ENCODE measurements at places on chromosomes 5 and 9.
A peak's percentile ranks its signal among the peaks of the same experiment; 100 is the strongest.

- H3K4me1 ChIP-seq: peaks cover 17% of the 10 kb centered on the region
- H3K36me3 ChIP-seq: no peaks in the 10 kb centered on the region
- no peak for DNase-seq
- no peak overlapping the region for H3K27ac ChIP-seq
- no peak overlapping the region for H3K4me3 ChIP-seq
- peaks cover 2% of the 10 kb centered on the region for H3K27me3 ChIP-seq
Measured at GRCh38 chr5:173968154-173968797, 20.7 kb upstream of the C5orf47 start.

- no peak for DNase-seq
- H3K4me1 ChIP-seq: peaks cover 31% of the 10 kb centered on the region
- H3K4me3 ChIP-seq: no peak overlapping the region
Measured at GRCh38 chr5:87400305-87400899, 12.3 kb downstream of the CCNH start.

- H3K27me3 ChIP-seq: no peaks in the 10 kb centered on the region
- no peak for DNase-seq
- H3K4me3 ChIP-seq: no peak overlapping the region
Measured at GRCh38 chr9:134533850-134534588, 107.6 kb upstream of the COL5A1 start.

- DNase-seq: no peak
- H3K27ac ChIP-seq: no peak overlapping the region
- H3K4me1 ChIP-seq: peaks cover 4% of the 10 kb centered on the region
- H3K4me3 ChIP-seq: no peak overlapping the region
Measured at GRCh38 chr5:134732819-134733218, 5.5 kb upstream of the CAMLG start.

- no peak for DNase-seq
- no peak overlapping the region for H3K4me3 ChIP-seq
- H3K4me1 ChIP-seq: no peaks in the 10 kb centered on the region
- peaks cover 18% of the 10 kb centered on the region for H3K27me3 ChIP-seq
- no peak overlapping the region for H3K27ac ChIP-seq
Measured at GRCh38 chr9:135309763-135310125, 169.8 kb upstream of the PPP1R26 start.

DNA sequence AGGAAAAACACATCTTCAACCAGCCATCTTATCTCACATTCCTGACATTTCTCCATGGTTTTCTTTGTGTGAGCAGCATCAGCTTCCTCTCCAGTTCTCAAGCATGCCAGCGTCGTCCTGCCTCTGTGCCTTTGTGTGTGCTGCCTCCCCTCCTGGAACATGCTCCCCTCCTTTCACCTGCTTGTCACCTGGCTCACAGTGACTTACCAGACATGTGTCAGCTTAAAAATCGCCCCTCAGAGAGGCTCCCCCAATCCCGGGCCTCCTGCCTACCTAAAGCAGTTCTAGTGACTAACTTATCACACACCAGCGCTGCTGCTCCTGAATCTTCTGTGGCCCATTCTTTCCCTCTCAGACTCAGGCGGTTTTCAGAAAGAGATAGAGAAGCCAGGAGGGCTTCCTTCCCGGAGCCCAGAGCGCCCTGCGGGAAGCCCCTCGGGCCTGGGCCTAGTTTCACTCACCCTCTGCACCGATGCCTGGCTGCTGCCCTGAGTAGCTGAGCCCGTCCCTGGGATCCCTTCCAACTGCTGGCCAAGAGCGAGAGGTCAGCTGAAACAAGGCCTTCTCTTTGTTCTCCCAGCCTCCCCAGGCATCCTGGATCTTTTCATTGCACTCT, 51.1 kb upstream of the MVB12B start:
- no peak overlapping the region for H3K27ac ChIP-seq
- no peak overlapping the region for H3K4me3 ChIP-seq
- DNase-seq: no peak
- H3K4me1 ChIP-seq: no peaks in the 10 kb centered on the region

- H3K4me3 ChIP-seq: no peak overlapping the region
- DNase-seq: no peak
- H3K36me3 ChIP-seq: peaks cover 2% of the 10 kb centered on the region
- H3K27ac ChIP-seq: no peak overlapping the region
- H3K4me1 ChIP-seq: no peaks in the 10 kb centered on the region
- H3K27me3 ChIP-seq: no peaks in the 10 kb centered on the region
Measured at GRCh38 chr5:81245871-81246235, 12.7 kb downstream of the CKMT2 start.

DNA sequence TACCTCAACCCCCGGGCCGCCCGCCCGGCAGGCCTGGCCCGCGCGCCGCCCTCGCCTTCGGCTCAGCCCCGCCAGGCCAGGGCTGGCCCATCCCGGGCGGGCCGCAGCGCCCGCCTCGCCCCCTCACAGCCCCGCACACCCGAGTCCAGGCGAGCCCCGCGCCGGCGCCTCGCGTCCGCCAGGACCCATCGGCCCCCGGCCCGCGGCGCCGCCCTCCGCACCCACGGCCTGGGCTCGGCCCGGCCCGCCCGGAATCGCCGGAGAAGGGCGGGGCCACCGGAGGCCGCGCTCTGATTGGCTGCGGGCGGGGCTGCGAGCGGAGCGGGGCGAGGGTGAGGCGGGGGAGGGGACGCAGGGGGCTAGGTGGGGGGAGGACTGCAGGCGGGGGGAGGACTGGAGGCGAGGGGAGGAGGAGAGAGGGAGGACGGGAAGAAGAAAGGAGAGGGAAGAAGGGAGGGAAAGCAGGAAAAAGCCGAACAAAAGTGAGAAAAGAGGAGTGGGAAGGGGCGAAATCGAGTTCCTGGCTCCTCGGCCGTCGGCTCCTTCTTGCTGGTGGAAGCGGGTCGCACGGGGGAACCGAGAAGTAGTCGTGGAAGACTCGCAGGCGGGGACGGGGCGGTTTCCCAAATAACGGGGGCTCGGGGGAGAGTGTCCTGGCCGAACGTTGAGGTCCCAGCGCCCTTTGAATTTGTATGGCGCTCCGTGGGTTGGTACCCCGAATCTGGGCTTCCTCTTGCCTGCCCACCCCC, 472 bp upstream of the UBTD2 start:
- H3K27ac ChIP-seq: no peak overlapping the region
- H3K27me3 ChIP-seq: no peaks in the 10 kb centered on the region
- H3K4me3 ChIP-seq: peak overlapping the region; percentile 75
- peaks cover 26% of the 10 kb centered on the region for H3K4me1 ChIP-seq

GRCh38 chr5:78345485-78345884, 14.9 kb upstream of the SCAMP1 start:
- no peak overlapping the region for H3K4me3 ChIP-seq
- H3K36me3 ChIP-seq: no peaks in the 10 kb centered on the region
- peaks cover 6% of the 10 kb centered on the region for H3K27me3 ChIP-seq
- no peaks in the 10 kb centered on the region for H3K4me1 ChIP-seq

- no peak for DNase-seq
- no peaks in the 10 kb centered on the region for H3K27me3 ChIP-seq
- peaks cover 7% of the 10 kb centered on the region for H3K36me3 ChIP-seq
- no peak overlapping the region for H3K4me3 ChIP-seq
- H3K27ac ChIP-seq: no peak overlapping the region
- no peaks in the 10 kb centered on the region for H3K4me1 ChIP-seq
Measured at GRCh38 chr5:138922494-138922893, 47.4 kb upstream of the LRRTM2 start.

DNA sequence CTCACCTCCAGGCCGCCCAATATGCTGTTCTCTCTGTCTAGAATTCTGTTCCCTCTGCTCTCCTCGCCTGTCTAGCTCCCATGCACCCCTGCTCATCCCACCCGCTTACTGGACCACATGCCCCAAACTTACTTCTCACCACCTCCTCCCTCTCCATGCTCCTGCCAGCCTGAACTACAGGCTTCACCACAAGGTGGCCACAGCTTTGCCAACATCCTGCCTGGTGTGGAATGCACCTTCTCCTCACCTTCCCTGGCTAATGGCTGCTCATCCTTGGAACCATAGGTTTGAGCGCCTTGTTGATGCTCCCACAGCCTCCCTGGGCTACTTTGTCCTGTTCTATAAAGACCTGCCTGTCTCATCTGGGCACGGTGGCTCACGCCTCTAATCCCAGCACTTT, 9.6 kb downstream of the LAMC3 start:
- H3K27ac ChIP-seq: no peak overlapping the region
- no peaks in the 10 kb centered on the region for H3K4me1 ChIP-seq
- no peak overlapping the region for H3K4me3 ChIP-seq

GRCh38 chr9:120928483-120929228, 2.1 kb upstream of the TRAF1 start:
- H3K36me3 ChIP-seq: peaks cover 25% of the 10 kb centered on the region
- H3K27me3 ChIP-seq: no peaks in the 10 kb centered on the region
- H3K27ac ChIP-seq: peak overlapping the region; percentile 99
- H3K4me1 ChIP-seq: peaks cover 64% of the 10 kb centered on the region
- peak overlapping the region; percentile 80 for H3K4me3 ChIP-seq
- DNase-seq: peak; percentile 86

DNA sequence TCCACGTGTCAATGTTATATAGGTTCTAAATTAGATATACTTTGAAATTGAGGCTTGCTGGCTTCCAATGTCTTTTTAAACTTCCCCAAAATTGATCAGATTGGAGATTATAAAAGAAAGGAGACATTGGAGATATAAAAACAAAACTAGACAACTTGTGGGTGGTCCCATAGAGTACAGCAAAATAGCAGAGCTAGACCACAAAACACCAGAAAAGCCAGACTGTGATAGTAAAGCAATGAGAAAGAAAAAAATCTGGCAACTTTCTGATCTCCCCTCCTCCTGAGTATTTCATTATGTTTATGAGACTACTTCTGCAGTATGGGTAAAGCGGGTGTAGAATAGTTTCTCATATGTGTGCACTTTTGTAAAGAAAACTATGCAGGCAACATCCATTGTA, 713.8 kb upstream of the MEF2C start:
- H3K27me3 ChIP-seq: no peaks in the 10 kb centered on the region
- no peaks in the 10 kb centered on the region for H3K36me3 ChIP-seq
- H3K4me1 ChIP-seq: no peaks in the 10 kb centered on the region
- DNase-seq: no peak
- H3K4me3 ChIP-seq: no peak overlapping the region

DNA sequence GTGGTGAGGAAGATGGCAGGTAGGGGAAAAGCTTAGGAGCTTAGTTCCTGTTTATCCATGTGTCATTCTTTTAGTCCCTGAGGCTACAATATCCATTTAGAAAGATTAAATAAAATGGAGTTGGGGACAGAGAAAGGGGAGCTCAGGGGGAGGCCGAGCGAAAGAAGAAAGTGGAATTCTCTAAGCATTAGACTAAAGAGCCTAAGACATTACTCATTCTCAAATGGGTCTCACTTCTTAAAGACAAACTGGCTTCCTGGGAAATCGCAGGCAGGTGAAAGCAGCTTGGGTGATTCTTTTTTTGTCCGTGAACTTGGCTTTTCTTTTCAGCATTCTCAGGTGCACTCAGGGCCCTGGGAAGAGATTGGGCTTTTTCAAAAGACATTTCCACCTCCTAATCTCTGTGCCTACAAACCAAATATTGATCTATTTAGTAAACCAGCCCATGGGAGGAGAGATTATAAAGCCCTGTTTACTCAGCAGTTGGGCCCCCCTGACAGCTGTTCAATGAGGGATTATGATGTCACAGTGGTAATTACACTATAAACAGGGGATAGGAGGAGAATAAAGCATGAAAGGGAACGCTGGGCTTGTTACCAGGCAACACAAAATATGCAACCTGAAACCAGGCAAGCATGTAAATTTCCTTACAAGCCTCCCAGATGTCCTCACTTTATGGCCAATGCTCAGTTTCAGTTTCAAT, 584.0 kb downstream of the ACTL7B start:
- no peaks in the 10 kb centered on the region for H3K4me1 ChIP-seq
- no peak overlapping the region for H3K4me3 ChIP-seq
- DNase-seq: no peak
- H3K36me3 ChIP-seq: peaks cover 1% of the 10 kb centered on the region
- H3K27me3 ChIP-seq: no peaks in the 10 kb centered on the region

- peaks cover 7% of the 10 kb centered on the region for H3K4me1 ChIP-seq
- no peaks in the 10 kb centered on the region for H3K36me3 ChIP-seq
- no peak for DNase-seq
- no peak overlapping the region for H3K27ac ChIP-seq
- H3K27me3 ChIP-seq: no peaks in the 10 kb centered on the region
Measured at GRCh38 chr9:5425006-5425628, 12.6 kb downstream of the PLGRKT start.

DNA sequence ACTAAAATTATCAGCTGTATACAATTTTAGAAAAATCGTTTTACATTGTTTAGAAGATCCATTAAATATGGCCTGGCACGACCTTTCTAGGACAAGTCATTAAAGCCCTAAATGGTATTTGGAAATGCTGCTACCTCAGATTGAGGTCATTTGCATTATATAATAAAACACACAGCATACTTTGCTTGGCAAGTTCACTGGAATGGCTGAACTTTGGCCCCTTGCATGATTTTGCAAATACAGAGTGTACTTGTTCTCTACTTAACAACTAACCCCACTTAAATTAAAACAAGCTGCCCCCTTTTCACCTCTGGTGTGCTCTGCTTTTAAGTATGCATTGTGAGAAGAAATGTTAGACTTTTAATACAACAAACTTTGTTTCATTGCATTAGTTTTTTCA, 860.1 kb downstream of the PTPRD start:
- H3K27ac ChIP-seq: no peak overlapping the region
- no peak for DNase-seq
- no peak overlapping the region for H3K4me3 ChIP-seq
- H3K27me3 ChIP-seq: no peaks in the 10 kb centered on the region
- H3K36me3 ChIP-seq: no peaks in the 10 kb centered on the region
- no peaks in the 10 kb centered on the region for H3K4me1 ChIP-seq

- no peak overlapping the region for H3K4me3 ChIP-seq
- H3K27ac ChIP-seq: no peak overlapping the region
- peaks cover 34% of the 10 kb centered on the region for H3K4me1 ChIP-seq
Measured at GRCh38 chr9:113274474-113275156, 757 bp downstream of the CDC26 start.

- H3K27ac ChIP-seq: no peak overlapping the region
- H3K4me3 ChIP-seq: no peak overlapping the region
- no peaks in the 10 kb centered on the region for H3K36me3 ChIP-seq
- no peaks in the 10 kb centered on the region for H3K4me1 ChIP-seq
- H3K27me3 ChIP-seq: no peaks in the 10 kb centered on the region
Measured at GRCh38 chr5:119808474-119808873, 179.1 kb downstream of the FAM170A start.

DNA sequence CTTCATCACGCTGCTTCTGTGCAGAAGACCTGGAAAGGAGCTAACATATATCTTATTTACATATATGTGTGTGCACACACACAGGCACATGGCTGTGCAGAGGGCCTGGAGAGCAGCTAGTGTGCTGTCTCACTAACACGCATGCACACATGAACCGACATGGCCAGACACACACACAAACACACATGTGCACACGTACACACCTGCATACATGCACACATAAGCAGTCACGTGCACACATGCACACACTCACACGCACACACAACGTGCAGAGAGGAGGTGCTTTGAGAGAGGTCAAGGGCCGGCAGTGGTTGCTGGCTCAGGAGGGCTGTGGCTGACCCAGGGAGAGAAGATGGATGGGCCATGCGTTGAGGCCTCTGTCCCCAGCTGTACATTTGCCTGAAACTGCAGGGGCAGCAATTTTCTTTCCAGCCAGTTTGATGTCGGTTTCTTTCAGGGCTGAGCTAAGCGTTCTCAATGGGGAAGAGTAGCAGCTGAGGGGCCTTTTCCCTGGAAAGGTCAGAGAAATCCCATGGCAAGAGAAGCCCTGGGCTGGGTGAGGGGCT, 66.7 kb downstream of the OLFM1 start:
- H3K4me3 ChIP-seq: no peak overlapping the region
- H3K27ac ChIP-seq: no peak overlapping the region
- no peaks in the 10 kb centered on the region for H3K36me3 ChIP-seq
- DNase-seq: no peak
- no peaks in the 10 kb centered on the region for H3K4me1 ChIP-seq

GRCh38 chr5:61409568-61409967, 77.5 kb downstream of the ZSWIM6 start:
- no peaks in the 10 kb centered on the region for H3K27me3 ChIP-seq
- H3K4me3 ChIP-seq: no peak overlapping the region
- H3K36me3 ChIP-seq: no peaks in the 10 kb centered on the region
- H3K4me1 ChIP-seq: peaks cover 33% of the 10 kb centered on the region
- H3K27ac ChIP-seq: no peak overlapping the region

All from activated CD4-positive, alpha-beta memory T cell treated with anti-CD3 and anti-CD28 coated beads for 36 hours (primary cell).